Sigmoid colon (tissue), 7 donors: ENCODE measurements at places on chromosomes 12 and 14. TPM values are rescaled to one million over a fixed set of nuclear protein-coding genes. Genes with fewer than 3 reads are reported as not detected.

GRCh38 chr14:64953310-64953654 lies 10.7 kb upstream of the GPX2 start:
- no peaks in the 10 kb centered on the region for H3K36me3 ChIP-seq
- no peak overlapping the region for H3K27ac ChIP-seq
- H3K4me3 ChIP-seq = no peak overlapping the region
- DNase-seq = peak; percentile 43
- no peaks in the 10 kb centered on the region for H3K4me1 ChIP-seq
- no peaks in the 10 kb centered on the region for H3K27me3 ChIP-seq

- H3K27me3 ChIP-seq = no peaks in the 10 kb centered on the region
- H3K4me1 ChIP-seq = peaks cover 33% of the 10 kb centered on the region
Observed at GRCh38 chr12:120110550-120111501, 5.7 kb downstream of the RAB35 start.

GRCh38 chr12:87196321-87196720 lies 832.9 kb downstream of the C12orf50 start:
- DNase-seq = no peak
- H3K27me3 ChIP-seq = no peaks in the 10 kb centered on the region
- no peak overlapping the region for H3K4me3 ChIP-seq
- no peaks in the 10 kb centered on the region for H3K36me3 ChIP-seq
- no peak overlapping the region for H3K27ac ChIP-seq

- no peak overlapping the region for H3K27ac ChIP-seq
- no peaks in the 10 kb centered on the region for H3K36me3 ChIP-seq
- no peak overlapping the region for H3K4me3 ChIP-seq
- no peak for DNase-seq
Observed at GRCh38 chr14:73253721-73254120, 16.4 kb downstream of the PAPLN start.

DNA sequence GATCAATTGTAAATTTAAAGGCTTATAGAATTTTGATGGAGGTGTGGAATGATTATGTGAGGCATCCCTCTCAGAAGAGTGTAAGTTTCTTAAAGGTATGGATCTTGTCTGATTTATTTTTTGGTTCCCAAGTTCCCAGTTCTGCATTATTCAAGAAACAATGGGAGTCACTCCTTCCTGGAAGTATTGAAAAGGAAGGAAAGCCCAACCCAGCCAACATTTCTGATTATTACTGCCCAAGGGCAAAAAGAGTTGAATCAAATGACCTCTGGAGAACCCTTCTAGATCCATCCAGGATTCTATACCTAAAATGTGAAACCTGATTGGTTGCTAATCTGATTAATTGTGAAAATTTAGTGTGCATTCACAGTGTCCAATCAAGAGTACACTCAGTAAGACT lies 166.2 kb downstream of the ANO2 start:
- no peak overlapping the region for H3K27ac ChIP-seq
- no peaks in the 10 kb centered on the region for H3K27me3 ChIP-seq
- DNase-seq = no peak
- no peaks in the 10 kb centered on the region for H3K4me1 ChIP-seq
- H3K4me3 ChIP-seq = no peak overlapping the region
- no peaks in the 10 kb centered on the region for H3K36me3 ChIP-seq

DNA sequence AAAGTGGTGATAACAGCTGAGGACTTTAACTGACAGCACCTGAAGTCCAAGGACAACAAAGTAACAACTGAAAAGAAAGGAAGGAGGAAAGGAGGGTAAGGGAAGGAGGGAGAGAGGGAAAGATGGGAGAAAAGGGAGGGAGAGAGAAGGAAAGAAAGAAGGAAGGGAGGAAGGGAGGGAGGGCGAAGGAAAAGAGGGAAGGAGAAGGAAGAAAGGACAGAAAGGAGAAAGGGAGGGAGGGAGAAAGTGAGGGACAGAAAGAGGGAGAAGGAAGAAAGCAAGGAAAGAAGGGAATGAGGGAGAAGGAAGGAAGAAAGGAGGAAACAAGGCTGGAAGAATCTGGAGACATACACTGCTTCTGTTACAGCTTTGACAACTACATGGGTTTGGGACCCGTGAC lies 494.4 kb downstream of the FUT8 start:
- DNase-seq = no peak
- H3K27me3 ChIP-seq = no peaks in the 10 kb centered on the region
- peaks cover 12% of the 10 kb centered on the region for H3K4me1 ChIP-seq
- H3K4me3 ChIP-seq = no peak overlapping the region
- no peak overlapping the region for H3K27ac ChIP-seq

DNA sequence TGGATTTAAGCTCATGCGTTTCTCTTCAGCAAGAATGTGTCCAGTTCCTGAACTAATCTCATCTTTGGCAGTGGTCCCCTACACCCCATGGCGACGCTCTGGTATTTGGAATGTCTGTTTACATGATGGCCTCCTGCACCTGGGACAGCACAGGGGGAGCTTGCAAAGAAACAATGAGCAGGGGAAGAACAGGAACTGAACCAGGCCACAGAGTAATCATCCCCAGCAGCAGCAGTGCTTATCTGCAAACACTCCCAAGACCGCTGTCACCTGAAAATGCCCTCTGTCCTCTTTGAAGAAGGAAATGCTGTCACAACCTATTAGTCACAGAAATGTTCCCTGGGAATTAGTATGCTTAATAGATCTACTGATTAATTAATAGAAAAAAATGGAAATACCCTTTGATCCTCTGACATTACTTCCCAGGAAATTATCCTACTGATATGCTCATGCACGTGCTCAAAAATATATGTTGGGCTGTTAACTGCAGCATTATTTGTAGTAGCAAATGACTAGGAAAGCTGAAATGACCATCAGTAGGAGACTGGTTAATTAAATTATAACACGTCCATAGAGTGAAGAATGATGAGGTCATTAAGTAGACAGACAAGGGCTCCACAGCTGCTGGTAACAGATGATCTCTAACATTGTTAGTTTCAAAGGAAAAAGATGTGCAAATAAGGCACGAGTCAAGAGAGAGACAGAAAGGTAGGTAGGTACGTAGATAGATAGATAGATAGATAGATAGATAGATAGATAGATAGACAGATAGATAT lies 279.3 kb upstream of the FLRT2 start:
- H3K4me3 ChIP-seq = no peak overlapping the region
- H3K4me1 ChIP-seq = no peaks in the 10 kb centered on the region
- H3K36me3 ChIP-seq = no peaks in the 10 kb centered on the region
- H3K27me3 ChIP-seq = no peaks in the 10 kb centered on the region
- no peak for DNase-seq

- DNase-seq = no peak
- peak overlapping the region; percentile 26 for H3K27ac ChIP-seq
- no peak overlapping the region for H3K4me3 ChIP-seq
- no peaks in the 10 kb centered on the region for H3K36me3 ChIP-seq
- H3K27me3 ChIP-seq = no peaks in the 10 kb centered on the region
Observed at GRCh38 chr12:121958541-121959240, 40.3 kb downstream of the CFAP251 start.

DDX55 gene
- polyA plus RNA-seq = 6.7 TPM

MIP gene
- not detected for polyA plus RNA-seq

PTGER2 gene
- polyA plus RNA-seq = 3.9 TPM

ATP2A2 gene
- polyA plus RNA-seq = 16.6 TPM

PLEKHD1 gene
- under 0.01 TPM for polyA plus RNA-seq

REM2 gene
- 0.96 TPM for polyA plus RNA-seq

GALNT4 gene
- polyA plus RNA-seq = 4.9 TPM
